Femur (tissue), 1 donor: ENCODE measurements at places on chromosomes 4 and X.

GRCh38 chrX:69948276-69948797, 101.4 kb downstream of the AWAT2 start:
- no peak for DNase-seq

DNA sequence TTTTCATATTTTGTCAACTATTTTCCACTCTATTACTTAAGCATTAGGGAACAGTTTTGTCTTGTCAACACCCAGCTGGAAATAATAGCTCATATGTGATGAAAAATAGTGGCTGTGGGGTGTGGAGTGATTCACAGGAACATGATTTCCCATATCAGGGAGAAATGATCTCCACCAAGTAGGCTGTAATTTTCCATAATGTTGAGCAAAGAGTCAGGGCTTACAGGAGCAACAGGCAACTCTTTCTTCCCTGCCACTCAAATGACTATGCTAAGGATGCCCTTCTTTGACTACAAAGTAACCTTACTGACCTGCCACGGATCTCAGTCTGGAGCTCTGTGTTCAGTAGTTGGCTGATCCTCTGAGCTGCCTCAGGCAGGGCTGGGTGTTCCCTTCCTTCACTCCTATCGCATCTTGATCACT, 90.0 kb upstream of the GATB start:
- DNase-seq = no peak

GRCh38 chr4:138062929-138063328, 179.2 kb downstream of the SLC7A11 start:
- no peak for DNase-seq

GRCh38 chr4:137543198-137543597, 10.9 kb upstream of the PCDH18 start:
- no peak for DNase-seq

DNA sequence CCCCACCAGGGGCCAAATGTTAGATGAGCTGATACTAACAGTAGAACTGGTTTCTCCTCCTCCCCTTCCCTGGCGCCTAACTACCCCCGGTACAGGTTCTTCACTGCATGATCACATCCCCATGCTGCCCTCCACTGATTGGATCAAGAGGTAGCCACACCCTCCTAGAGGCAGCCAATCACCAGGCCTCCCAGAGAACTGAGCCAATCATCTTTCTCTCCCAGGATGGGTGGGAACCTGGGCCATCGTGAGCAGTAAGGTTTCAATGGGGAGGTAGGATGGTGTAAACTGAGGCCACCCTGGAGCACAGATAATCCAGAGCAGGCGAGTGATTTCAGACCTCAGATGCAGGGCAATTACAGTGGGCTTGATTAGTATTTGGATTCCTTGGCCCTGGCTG, 64.2 kb downstream of the PPP2R2C start:
- DNase-seq = no peak
